RPMI7951 (cell line): ENCODE measurements at places on chromosomes 6 and 20. TPM values are rescaled to one million over a fixed set of nuclear protein-coding genes. Genes with fewer than 3 reads are reported as not detected.

MYBL2 gene
- total RNA-seq, result 53.1 and 53.5 TPM in 2 replicates

PPP1R16B gene
- total RNA-seq, result under 0.01 TPM in 2 replicates

CRISP3 gene
- total RNA-seq, result not detected in 2 replicates

TSBP1 gene
- total RNA-seq, result not detected in 2 replicates

DNA sequence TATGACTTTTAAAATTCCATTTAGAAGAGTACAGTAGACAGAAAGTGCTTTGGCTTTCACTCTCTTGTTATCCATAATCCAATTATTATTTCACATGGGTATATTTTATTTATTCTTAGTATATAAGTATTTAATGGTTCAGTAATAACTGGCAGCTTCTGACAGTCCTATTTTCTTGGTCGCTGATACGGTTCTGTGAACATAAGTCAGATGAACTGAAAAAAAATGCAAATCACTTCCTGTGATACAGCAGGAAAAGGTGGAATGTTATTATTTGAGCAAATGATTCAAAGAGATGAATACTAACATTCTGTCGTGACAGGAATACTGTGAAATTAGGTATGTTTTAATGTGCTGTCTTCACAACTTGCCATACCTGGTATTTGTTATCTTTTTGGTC is 132.3 kb downstream of the ARHGAP18 start:
- no peak for DNase-seq

GRCh38 chr6:14091339-14091978 is 26.1 kb upstream of the CD83 start:
- DNase-seq, result no peak

- DNase-seq, result no peak
These were observed 291.7 kb downstream of the SLC35F1 start for GRCh38 chr6:118198746-118199145.

DNA sequence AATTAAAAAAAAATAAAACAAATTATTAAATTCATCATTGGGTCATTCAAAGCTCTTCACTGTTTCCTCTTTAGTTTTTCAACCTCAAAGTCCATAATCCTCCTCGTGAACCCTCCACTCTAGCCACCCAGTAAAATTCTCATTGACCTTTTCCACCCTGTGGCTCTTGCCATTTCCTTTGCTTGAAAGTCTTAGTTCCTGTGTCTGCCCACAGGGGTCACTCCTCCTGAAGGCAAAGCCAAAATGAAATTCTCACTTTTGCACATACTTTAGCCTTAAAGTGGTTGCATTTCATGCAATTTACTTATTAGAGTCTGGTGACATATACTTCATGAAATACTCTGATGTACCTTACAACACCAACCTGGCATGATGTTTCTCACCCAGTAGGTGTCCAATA is 263.7 kb downstream of the BMP2 start:
- DNase-seq, result no peak

DNA sequence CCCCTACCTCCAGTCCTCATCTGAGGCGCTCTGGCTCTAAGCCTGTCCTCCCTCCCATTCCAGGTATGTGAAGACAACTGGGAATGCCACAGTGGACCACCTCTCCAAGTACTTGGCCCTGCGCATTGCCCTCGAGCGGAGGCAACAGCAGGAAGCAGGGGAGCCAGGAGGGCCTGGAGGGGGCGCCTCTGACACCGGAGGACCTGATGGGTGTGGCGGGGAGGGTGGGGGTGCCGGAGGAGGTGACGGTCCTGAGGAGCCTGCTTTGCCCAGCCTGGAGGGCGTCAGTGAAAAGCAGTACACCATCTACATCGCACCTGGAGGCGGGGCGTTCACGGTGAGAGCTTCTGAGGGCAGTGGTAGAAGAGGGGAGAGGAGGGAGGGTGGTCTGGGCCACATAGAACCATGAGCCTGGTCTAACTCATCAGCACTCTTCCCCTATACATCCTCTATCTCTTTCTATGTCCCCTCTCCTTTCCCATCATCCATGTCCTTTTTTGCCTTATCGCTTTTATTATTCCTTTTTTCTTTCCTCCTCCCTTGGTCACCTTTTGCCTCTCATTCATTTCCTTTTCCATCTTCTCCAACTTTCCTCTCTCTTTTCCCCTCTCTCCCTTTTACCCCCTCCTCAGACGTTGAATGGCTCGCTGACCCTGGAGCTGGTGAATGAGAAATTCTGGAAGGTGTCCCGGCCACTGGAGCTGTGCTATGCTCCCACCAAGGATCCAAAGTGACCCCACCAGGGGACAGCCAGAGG is 3.5 kb downstream of the RING1 start:
- no peak for DNase-seq

DNA sequence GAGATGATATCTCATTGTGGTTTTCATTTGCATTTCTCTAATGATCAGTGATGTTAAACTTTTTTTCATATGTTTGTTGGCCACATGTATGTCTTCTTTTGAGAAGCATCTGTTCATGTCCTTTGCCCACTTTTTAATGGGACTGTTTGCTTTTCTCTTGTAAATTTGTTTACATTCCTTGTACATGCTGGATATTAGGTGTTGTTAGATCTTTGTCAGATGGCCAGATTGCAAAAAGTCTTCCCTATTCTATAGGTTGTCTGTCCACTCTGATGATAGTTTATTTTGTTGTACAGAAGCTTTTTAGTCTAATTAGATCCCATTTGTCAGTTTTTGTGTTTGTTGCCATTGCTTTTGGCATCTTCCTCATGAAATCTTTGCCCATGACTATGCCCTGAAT is 172.4 kb downstream of the TBC1D32 start:
- DNase-seq, result no peak

DNA sequence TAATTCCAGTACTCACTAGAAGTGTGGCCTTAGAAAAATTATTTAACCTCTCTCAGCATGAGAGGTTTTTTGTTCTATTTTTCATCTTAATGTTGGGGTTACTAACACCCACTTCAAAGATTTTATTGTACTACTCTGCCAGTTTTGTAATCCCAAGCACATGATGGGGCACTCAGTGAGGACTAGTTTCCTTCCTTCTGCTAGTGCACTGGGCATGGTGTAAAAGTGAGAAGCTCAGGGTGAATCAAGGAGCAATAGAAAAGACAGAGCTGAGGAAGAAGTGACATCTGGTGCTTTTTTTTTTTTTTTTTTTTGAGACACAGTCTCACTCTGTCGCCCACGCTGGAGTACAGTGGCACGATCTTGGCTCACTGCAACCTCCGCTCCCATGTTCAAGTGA is 439.4 kb upstream of the ARID1B start:
- no peak for DNase-seq

GRCh38 chr6:55819811-55820210 is 55.6 kb downstream of the BMP5 start:
- peak; percentile 19 for DNase-seq

DNA sequence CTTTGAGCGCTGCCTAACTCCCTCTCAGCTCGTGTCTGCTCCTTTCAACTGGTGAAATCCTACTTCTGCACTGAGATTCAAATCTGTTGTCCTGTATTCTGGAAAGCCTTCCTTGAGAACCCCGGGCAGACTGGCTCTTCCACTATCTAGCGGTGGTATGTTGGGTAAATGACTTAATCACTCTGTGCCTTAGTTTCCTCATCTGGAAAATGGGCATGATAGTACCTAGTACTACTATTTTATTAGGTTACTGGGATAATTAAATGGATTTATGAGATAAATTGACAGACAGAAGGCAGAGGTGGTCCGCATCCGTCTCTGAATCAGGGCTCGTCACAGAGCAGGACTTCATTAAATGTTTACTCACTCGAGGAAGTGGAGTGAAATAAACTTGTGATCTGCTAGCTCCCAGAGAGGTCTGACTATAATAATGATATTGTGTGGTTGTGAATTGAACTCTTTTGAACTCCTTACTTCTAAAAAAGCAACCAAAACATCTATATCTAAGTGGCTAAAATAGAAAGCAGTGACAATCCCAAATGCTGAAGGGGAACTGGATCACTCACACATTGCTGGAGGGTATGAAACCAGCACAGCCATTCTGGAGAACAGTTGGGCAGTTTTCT is 26.6 kb downstream of the PPP1R16B start:
- DNase-seq, result peak; percentile 8

- no peak for DNase-seq
These were observed 21.9 kb downstream of the FBXL4 start for GRCh38 chr6:98925831-98926230.

- DNase-seq, result peak; percentile 77
These were observed 108.2 kb upstream of the NFATC2 start for GRCh38 chr20:51650685-51651134.
